DMS 273 treated with DMSO at 0.1 percent for 48 hours (cell line): ENCODE measurements at places on chromosomes 2 and 18.

DNA sequence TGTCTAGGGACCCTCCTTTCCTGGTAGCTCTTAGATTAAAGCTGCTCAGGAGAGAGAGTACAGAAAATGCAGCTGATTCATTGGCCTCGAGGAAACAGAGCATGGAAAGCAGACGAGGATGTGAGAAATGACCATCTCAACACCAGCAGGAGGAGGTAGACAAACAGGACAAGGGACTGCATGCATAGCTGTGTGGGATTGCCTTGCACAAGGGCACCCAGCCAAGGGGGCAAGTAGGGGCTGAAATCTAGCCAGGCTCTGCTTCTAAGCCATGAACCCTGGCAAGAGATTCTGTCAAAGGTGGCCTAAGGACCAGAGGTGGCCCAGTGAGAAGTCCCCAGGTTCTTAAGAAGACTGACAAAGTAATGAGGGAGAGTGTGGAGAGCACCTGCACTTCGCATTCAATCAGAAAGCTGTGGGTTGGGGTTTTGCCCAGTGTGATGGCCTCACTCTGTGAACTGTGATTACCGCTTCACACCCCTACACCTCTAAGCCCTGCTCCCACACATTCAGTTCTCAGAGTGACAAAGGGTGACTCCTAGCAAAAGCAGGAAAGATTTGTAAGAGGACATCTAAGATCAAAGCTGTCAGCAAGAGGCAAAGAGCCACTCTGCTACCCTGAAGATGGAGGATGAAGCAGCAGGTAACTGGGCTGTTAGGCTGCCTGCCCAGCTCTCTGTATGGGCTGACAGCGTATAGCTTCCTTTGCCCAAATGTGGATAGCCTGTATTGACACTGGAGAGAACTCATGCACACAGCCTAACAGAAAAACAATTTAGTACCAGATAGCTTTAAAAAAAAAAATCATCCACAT, 151.3 kb upstream of the PELI1 start:
- no peak for DNase-seq

GRCh38 chr2:202870431-202871299, 901 bp downstream of the ICA1L start:
- peak; percentile 48 for DNase-seq

- DNase-seq: no peak
These were observed 30.1 kb upstream of the EFHD1 start for GRCh38 chr2:232603283-232603682.

DNA sequence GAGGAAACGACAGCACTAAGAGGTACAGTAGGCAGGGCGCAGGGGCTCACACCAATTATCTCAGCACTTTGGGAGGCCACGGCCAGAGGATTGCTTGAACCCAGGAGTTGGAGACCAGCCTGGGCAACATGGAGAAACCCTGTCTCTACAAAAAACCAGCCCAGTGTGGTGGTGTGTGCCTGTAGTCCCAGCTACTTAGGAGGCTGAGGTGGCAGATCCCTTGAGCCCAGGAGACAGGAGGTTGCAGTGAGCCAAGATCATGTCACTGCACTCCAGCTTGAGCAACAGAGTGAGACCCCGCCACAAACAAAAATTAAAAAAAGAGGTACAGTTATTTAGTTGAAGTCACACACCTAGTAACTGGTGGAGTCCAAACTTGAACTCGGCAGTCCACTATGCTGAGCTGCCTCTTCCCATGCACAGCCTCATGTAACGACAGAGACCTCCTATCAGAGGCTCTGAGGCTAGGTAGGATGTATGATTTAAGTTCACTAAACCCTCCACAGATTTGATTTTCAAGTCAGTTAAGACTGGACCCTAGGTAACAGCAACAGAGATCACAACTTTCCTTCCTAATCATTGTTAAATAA, 8.7 kb downstream of the STK17B start:
- DNase-seq: no peak

GRCh38 chr2:185132501-185133041, 534.2 kb downstream of the ZNF804A start:
- no peak for DNase-seq

DNA sequence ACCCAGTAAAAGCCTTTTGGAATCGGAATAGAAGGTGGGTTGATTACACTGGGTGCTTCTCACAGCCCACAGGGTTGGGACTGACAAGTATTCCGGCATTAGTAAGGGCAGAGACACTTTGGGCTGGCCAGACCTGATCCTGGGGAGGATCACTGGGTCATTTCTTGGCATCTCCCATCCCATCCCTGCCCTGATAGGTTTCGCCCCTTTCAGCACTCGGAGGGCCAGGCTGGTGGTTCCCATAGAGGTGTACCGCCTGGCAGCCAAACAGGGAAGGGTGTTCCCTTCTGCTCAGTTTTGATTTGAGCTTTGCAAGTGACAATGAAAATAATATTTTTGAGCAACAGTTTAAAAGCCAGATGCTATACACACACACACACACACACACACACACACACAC, 37.3 kb downstream of the CYP1B1 start:
- no peak for DNase-seq
